ENCODE measurements at places on chromosomes 6 and 20.

DNA sequence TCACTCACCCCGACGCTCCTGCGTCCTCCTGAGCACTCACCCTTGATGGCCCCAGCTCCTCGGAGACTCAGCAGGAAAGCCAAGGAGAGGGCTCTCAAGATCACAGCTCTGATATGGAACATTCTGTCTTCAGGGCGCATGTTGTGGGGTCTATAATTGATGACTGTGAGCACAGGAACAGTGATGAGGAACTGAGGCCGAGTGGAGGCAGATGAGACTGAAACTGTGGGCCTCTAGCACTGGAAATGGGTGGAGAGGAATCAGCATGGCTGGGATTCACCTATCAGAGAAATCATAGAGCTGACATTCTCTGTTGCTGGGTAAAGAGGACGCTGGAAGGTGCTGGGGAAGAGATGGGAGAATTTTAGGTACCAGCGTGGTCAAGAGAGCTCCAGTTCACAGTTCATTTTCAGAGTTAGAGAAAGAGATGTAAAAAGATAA, at the start of gene HLA-DPA1:
HLA-DPA1 (minus strand) TSS at position 219 of the 441 bp plus-strand sequence.
- DNase-seq: peak; percentile 77

DNA sequence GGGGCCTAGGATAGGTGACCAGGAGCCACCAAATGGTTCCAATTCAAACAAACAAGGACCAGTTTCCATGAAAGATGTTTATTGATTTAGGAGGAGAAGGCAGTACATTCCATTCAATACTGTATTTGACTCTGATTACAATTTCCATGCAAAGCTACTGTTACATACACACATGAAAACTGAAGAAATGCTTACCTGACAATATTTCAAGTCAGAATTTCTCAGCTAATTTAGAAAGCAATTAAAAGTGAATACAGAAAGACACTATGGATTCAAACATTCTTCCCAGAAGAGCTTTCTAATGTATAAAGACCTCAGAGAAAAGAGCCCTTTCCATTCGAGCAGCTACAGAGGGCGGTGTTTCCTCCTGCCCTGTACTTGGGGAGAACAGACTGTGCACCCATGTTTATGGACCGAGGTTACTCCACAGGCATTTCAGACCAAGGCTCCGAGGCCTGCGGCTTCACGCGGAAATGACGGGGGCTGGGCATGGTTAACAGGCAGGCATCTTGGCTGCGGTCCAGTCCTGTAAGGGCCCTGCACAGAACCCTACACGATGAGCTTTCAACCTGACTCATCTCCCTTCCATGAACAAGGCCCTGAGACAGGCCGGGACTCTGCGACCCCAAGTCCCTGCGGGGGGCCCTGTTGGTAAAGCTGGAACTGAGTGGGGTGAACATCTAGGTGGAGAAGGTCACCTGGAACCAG, 25.7 kb upstream of the TCFL5 start:
- DNase-seq: peak; percentile 34

- no peak for DNase-seq
Measured at GRCh38 chr6:133918208-133918930, 29.5 kb downstream of the TCF21 start.

DNA sequence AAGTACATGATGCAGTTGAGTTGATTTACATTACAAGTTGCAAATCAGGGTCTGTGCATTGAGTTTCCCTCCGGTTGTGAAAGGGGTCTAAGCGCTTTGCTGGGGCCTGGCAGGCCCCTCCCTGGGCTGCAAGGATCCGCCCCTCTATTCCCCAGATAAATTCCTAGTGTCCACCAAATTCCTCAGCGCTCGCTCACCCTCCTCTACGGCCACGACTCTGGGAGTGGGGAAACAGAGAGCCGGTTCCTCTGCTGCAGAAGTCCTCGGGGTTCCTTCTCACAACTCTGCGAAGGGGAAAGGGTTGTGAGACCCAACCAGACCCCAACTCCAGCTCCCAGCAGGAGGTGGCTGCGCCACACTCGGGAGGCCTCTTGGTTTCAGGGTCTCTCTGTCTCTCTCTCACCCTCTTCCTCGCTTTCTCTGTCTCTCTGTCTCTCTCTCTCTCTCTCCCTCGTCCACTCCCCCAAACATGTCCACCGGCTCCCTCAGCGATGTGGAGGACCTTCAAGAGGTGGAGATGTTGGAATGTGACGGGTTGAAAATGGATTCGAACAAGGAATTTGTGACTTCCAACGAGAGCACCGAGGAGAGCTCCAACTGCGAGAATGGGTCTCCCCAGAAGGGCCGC, at the start of gene TCF21:
TCF21 (plus strand) TSS at position 185 of the 628 bp plus-strand sequence; CDS start at position 470, 285 bp downstream.
- no peak for DNase-seq

GRCh38 chr20:50629670-50630045, 61.7 kb downstream of the RIPOR3 start:
- no peak for DNase-seq

DNA sequence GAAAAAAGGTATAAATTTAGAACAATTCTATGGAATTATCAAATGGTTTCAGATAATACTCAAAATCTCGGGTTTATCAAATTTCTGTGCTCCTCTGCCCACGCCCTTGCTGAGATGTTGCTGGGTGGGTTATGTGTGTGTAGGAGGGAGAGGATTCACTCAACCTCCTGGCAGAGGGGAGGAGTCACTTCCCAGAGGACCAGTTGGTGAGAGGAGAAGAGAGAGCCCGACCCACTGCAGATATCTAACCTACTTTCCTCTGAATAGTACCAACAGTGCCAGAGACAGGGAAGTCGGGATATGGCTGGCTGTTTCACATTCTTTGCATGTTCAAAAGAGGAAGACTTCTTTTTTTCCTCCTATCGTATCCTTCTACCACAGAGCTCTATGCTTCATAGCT, 187.1 kb upstream of the MAN1A1 start:
- DNase-seq: no peak

DNA sequence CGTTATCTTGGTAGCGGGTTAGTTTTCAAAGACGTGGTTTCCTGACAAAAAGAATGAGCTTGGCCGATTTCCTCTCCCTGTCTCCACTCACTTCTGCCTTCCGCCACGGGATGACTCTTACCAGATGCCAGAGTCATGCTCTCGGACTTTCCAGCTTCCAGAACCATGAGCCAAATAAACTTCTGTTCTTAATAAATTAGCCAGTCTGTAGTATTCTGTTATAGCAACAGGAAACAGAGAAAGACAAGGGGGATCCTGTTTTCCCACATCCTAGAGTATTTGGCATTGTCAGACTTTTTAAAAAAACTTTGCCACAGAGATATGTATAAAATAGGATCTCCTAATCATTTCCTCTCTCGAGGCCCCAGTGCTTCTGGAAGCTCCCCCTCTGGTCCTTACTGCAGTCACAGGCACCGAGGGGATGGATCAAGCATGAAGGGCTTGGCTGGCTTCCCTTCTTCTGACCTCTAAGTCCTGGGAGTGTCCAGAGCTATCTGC, 84.9 kb upstream of the NAA20 start:
- no peak for DNase-seq

- DNase-seq: no peak
Measured at GRCh38 chr20:7772371-7772770, 167.9 kb downstream of the HAO1 start.

DNA sequence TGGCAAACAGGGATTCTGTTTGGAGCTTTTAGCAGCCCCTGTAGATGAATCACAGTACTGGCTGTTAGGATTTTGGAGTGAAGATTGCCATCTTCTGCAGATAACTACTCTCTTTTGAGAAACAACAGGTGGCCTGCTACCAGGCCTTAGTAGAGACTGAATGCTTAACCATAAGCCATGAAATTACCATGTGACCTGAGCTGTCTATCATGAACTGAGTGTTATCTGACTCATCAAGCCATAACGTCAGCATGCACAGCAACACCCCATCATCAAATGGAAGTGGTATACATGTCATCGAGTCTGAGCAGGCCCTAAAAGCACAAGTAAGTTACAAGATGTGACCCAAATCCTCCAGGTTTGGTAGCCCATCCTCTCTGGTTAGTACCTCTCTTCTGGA, 132.6 kb downstream of the GPR63 start:
- no peak for DNase-seq

DNA sequence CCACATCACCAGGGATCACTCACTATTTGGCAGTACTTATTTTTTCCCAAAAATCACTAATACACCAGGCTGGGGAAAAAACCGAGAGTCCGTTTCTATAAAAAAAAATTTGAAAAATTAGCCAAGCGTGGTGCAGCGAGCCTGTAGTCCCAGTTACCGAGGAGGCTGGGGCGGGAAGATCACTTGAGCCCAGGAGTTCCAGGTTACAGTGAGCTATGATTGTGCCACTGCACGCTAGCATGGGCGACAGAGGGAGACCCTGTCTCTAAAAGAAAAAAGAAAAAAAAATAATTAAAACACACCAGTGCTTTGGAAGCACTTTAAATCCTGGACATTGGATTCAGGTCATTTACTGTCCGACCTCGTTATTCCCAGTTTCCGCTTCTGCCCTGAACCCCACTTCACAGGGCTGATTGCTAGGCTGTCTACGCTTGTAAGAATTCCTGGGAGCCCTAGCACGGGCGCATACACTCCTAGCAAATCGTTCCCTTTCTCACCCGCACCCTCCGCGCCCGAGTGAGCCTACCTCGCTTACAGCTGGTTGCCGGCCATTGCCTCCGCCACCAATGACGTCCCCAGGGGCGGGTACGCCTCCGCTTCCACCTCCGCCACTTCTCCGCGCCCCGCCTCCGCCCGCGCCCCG, at the start of gene TPMT:
TPMT (minus strand) TSS at position 571 of the 643 bp plus-strand sequence. CDS start 5,950 bp downstream, outside the sequence.
- DNase-seq: no peak

DNA sequence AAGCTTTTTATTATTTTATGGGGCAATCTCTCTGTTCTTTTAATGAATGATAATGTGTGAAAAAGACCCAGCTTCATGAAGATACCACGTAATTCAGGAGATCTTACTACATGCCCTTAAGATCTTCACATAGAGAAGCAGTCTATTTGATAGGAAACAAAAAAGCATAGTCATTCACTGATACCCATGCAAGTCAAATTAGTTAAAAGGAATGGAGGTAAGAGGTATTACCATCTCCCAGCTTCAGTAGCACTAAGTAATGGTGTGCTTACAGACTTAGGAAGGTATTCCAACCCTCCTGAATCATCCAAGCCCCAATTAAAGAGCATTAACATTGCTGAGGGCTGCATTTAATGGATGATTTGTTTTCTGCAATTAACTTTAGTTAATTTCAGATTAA, 364.7 kb downstream of the SYNE1 start:
- no peak for DNase-seq

DNA sequence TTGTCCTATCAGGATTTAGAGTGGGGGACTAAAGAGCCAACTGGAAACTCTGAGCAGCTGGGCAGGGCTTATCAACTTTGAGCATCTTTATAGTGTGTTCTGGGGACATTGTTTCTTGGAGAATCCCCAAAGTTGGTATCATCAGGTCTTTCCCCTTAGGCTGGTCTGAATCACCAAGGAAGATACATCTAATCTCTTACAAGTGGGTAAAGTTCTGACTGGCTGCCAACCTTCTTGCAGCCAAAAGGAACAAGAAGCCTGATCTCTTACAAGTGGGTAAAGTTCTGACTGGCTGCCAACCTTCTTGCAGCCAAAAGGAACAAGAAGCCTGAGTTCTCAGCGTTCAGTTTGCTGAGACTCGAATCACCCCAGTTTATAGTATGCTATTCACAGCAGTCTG, 1.6 kb upstream of the MED23 start:
- no peak for DNase-seq

DNA sequence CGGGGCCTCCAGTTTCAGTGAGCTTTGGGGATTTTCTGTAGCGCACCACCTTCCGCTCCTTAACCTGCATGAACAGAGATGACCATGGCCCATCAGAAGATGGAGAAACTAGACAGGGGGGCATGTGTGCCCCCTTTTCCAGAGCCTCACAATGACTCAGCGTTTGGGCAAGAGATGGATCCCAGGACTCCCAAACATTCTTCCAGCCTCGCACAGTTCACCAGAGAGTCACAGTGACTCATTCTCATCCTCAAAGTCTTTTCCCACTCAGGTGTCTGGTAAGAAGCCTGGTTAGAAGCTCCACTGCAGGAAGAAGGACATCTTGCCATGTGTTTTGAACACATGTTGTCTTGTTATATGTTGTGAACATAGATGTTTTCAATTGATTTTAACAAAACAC, 76.2 kb upstream of the FRMD1 start:
- DNase-seq: no peak

- DNase-seq: no peak
Measured at GRCh38 chr20:44193801-44194200, 6.8 kb upstream of the JPH2 start.

DNA sequence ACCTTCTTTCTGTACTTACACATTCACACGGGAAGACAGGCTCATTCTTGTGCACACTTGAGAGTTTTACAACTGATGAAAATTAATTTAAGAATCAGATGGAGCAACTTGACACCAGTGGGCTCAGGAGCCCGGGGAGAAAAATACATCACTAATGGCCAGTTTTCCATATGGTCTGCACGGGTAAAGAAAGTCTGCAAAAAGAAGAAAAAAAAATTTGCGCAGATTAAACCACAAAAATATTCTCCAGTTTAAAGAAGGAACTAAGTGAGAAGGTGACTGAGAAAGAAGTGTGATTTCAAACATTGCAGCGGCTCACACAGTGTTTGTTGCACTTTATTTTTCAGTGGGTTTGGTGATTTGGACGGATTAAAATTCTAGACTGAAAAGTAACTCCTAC, at the start of gene TULP4:
TULP4 (plus strand) TSS at position 301 of the 400 bp plus-strand sequence. CDS start 1,552 bp downstream, outside the sequence.
- no peak for DNase-seq
